ENCODE measurements at places on chromosomes 6 and 20. TPM values are rescaled to one million over a fixed set of nuclear protein-coding genes. Genes with fewer than 3 reads are reported as not detected.

TMEM74B gene
- 5.0 TPM for total RNA-seq

DNA sequence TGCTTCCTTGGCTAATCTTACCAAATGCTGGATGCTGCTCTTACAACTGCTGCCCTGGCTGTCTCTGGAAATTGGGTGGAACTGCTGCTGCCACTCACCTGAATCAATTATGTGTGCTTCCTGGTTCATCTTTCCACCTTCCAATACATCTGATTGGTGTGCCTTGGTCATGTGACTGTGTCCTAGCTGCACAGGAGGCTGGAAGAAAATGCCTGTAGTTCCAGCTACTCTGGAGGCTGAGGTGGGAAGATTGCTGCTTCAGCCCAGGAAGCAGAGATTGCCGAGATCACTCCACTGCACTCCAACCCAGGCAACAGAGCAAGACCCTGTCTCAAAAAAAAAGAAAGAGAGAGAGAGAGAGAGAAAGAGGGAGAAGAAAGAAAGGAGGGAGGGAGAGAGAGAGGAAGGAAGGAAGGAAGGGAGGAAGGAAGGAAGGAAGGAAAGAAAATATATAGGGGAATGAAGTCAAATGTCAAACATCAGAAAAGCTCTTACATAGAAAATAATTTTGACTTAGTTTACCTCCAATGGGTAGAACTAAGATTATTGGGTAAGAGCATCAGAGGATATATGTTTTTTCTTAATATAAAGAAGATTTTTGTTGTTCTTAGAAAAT is 14.1 kb upstream of the PPARD start:
- no peaks in the 10 kb centered on the region for H3K27me3 ChIP-seq
- DNase-seq = no peak
- no peaks in the 10 kb centered on the region for H3K36me3 ChIP-seq
- H3K27ac ChIP-seq = no peak overlapping the region

DNA sequence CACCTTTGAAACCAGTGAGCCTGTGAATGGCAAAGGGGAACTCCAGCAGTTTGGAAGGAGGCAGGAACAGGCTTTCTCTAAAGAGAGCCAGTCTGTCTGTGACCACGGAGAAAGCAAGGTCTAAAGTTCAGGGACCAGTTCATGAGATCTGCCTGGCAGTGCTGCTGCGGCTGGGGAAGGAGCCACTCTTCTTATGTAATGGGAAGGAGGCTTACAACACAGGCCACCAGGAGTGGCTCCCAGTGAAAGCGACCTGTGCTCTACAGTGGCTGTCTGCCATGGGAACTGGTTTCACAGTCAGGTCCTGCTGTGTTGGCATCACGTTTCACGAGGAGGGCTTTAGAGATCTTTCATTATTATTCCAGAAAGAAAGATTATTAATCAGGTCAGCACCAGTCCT is 291.9 kb upstream of the PRDM1 start:
- no peaks in the 10 kb centered on the region for H3K4me1 ChIP-seq
- H3K27ac ChIP-seq = no peak overlapping the region
- H3K36me3 ChIP-seq = no peaks in the 10 kb centered on the region
- H3K4me3 ChIP-seq = no peak overlapping the region
- no peaks in the 10 kb centered on the region for H3K27me3 ChIP-seq

DNA sequence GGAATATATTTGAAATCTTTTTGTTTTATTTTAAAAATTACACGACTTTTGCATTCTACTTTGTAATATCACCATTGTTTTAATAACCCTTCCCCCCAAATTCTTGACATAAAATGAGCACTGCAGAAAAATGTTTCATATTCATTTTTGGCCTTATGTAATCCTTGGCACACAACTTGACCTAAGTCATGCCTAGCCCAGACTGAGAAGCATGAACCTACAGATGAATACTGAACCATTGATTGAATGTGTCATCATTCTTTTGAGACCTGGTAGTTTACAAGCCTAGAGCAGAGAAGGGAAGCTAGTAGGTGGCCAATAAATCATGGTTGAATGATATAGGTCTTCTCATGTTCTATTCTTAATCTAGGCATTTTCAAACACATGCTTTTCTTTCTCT is 89.4 kb upstream of the EDN1 start:
- H3K4me3 ChIP-seq = no peak overlapping the region
- H3K36me3 ChIP-seq = no peaks in the 10 kb centered on the region
- H3K27ac ChIP-seq = no peak overlapping the region

DNA sequence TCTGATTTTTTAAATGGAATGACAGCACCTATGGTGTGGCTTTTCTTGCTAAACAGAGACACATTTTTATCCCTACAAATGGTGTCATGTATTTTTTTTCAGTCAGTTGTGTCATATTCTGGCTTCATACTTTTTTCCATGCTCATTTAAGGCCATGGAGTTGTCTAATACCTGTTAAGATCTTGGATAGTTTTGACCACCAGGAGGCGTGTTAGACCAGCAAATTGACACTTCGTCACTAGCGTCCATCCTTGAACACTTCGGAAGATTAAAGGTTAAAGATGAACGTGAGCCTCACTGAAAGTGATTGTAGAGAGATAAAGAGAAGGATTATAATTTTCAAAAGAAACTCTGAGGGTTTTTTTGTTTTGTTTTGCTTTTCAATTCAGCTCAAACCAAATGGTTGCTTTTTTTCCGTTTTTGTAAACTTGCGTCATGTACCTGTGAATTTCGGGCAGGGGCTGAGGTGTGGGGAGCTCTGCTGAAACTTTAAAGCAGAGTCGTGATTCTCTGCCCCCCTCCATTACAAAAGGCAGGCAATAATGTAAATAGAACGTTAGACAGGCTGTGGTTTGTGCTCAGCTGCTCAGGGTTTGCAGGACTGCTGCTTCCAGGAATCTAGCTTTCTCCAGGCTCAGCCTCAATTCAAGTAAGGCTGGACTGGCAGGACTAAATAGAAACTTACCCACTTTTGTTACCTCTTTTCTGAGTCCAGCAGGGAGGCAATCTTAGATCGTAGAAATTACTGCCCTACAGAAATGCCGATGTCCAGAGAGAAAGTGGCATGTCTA is 245.1 kb downstream of the FOXA2 start:
- H3K27me3 ChIP-seq = no peaks in the 10 kb centered on the region
- no peaks in the 10 kb centered on the region for H3K36me3 ChIP-seq
- no peaks in the 10 kb centered on the region for H3K4me1 ChIP-seq
- peak; percentile 82 for DNase-seq
- no peak overlapping the region for H3K27ac ChIP-seq

PAK5 gene
- 0.28 TPM for total RNA-seq

DNA sequence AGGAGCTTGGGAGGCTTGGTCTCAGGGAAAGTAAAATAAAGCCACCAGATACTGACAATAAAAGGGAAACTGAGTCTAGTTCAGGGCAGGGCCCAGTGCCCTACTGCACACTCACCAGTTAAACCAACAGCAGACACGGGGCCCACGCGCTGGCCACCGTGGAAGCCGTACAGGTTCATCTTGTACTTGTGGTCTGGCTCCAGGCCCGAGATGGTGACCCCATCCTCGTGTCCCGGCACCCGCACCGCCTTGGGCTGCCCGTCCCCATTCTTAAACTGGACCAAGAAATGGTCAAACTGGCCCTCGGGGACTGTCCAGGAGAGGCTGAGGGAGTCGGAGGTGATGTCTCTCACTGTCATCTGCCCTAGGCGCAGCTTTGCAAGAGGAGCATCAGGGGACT is 26.5 kb downstream of the CYP21A2 start:
- peaks cover 16% of the 10 kb centered on the region for H3K36me3 ChIP-seq
- H3K4me1 ChIP-seq = no peaks in the 10 kb centered on the region
- H3K27ac ChIP-seq = no peak overlapping the region
- no peak for DNase-seq
- H3K4me3 ChIP-seq = no peak overlapping the region

TREM2 gene
- total RNA-seq = 10.7 TPM

PLCB4 gene
- 18.6 TPM for total RNA-seq

KCNK5 gene
- 20.5 TPM for total RNA-seq

GRCh38 chr20:41185013-41185757 is 47.8 kb downstream of the PLCG1 start:
- H3K27me3 ChIP-seq = no peaks in the 10 kb centered on the region
- H3K36me3 ChIP-seq = peaks cover 2% of the 10 kb centered on the region
- DNase-seq = no peak
- no peak overlapping the region for H3K27ac ChIP-seq
- no peak overlapping the region for H3K4me3 ChIP-seq

DNA sequence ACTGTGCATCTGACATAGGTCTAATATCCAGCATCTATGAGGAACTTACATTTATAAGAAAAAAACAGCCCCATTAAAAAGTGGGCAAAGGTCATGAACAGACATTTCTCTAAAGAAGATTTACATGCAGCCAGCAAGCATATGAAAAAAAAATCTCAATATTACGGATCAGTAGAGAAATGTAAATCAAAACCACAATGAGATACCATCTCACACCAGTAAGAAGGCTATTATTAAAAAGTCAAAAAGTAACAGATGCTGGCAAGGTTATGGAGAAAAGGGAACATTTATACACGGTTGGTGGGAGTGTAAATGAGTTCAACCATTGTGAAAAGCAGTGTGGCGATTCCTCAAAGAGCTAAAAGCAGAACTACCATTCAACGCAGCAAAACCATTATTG is 13.1 kb downstream of the METTL24 start:
- no peaks in the 10 kb centered on the region for H3K27me3 ChIP-seq
- H3K4me1 ChIP-seq = no peaks in the 10 kb centered on the region
- no peak overlapping the region for H3K27ac ChIP-seq
- no peaks in the 10 kb centered on the region for H3K36me3 ChIP-seq
- no peak for DNase-seq

DNA sequence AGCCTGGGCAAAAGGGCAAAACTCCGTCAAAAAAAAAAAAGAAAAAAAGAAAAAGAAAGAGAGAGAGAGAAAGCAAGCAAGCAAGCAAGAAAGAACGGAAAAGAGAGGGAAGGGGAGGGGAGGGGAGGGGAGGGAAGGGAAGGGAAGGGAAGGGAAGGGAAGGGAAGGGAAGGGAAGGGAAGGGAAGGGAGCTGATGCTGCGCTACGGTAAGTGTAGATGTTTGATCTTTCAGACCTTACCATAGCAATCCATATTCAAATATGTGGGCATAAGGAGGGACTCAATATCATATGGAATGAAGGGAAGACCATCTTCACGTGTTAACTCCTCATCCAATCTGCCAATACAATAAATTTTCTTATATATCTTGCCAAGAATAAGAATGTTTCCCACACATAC is 11.9 kb downstream of the DPPA5 start:
- DNase-seq = no peak
- H3K4me3 ChIP-seq = no peak overlapping the region
- H3K27ac ChIP-seq = no peak overlapping the region
- no peaks in the 10 kb centered on the region for H3K27me3 ChIP-seq
- no peaks in the 10 kb centered on the region for H3K36me3 ChIP-seq

HMGN4 gene
- total RNA-seq = 50.8 TPM

DNA sequence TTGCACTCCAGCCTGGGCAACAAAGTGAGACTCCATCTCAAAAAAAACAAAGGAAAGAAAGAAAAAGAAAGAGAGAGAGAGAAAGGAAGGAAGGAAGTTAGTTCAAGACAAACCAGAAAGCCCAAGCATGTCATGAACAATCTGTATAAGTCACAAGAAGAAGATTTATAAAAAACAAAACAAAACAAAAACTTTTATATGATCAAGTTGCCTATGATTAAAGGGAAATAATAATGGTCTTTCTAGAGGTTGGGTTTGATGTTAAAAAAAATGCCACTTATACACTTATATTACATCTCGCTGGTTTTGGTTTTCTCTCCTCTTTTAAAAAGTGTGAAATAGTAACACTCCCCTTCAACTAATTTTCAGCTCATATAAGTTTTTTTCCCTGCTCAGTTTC is 146.2 kb upstream of the CARMIL1 start:
- no peaks in the 10 kb centered on the region for H3K27me3 ChIP-seq
- peaks cover 2% of the 10 kb centered on the region for H3K36me3 ChIP-seq
- no peaks in the 10 kb centered on the region for H3K4me1 ChIP-seq

DNA sequence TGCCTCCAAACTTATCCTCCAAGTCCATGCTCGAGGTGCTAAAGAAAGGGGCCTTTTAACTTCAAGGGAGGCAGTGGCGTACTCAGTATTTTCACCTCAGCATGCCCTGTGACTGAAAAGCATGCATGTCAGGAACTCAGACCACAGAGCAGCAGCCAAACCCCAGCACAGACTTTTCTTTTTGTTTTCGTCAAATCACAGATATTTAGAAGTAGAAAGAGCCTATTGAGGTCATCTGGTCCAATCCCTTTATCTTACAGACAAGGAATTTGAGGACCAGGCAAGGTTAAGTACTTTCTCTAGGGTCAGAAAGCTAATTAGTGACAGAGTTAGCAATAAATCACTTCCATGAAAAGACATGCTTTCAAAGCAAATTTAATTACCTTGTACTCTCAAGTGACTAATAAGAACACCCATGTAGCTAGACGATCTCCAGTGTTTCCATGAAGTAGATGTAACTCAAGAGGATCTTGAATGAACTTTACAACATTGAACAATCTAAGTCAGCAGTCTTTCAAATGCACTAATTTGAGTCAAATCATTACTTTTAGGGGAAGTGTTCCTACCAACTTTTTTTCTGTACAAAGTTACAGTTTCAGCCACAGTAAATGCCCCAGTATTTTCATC is 35.9 kb downstream of the MOXD1 start:
- H3K4me3 ChIP-seq = no peak overlapping the region
- H3K4me1 ChIP-seq = peaks cover 4% of the 10 kb centered on the region
- no peaks in the 10 kb centered on the region for H3K27me3 ChIP-seq
- DNase-seq = peak; percentile 74

GRCh38 chr20:24892522-24892921 is 56.5 kb upstream of the CST7 start:
- no peaks in the 10 kb centered on the region for H3K36me3 ChIP-seq
- no peaks in the 10 kb centered on the region for H3K27me3 ChIP-seq
- DNase-seq = no peak
- H3K4me3 ChIP-seq = no peak overlapping the region
- H3K27ac ChIP-seq = no peak overlapping the region

CARMIL1 gene
- 36.5 TPM for total RNA-seq

DNA sequence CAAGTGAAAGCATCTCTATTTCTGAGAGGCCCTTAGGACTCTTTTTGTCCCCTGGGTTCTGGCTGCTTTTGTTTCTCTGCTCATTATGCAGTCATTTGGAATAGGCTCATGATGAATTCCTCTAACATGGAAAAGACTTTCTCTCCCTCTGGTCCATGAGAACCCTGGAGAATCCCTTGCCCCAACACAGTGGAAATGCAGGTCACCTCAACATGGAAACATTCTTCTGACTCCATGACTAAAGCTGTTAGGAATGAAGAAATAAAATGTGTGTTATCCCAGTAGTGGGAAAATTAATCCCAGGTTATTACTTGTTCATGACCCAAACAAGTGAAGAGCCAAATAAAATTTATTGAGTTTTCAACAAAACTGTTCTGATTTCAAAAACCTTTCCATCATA is 458.6 kb downstream of the EPM2A start:
- H3K4me1 ChIP-seq = no peaks in the 10 kb centered on the region
- H3K36me3 ChIP-seq = no peaks in the 10 kb centered on the region
- no peak overlapping the region for H3K27ac ChIP-seq
- no peak for DNase-seq

GRCh38 chr20:34977365-34978091 is 21.9 kb downstream of the MYH7B start:
- peak overlapping the region; percentile 91 for H3K27ac ChIP-seq
